ENCODE measurements at places on chromosomes 4 and X.

DNA sequence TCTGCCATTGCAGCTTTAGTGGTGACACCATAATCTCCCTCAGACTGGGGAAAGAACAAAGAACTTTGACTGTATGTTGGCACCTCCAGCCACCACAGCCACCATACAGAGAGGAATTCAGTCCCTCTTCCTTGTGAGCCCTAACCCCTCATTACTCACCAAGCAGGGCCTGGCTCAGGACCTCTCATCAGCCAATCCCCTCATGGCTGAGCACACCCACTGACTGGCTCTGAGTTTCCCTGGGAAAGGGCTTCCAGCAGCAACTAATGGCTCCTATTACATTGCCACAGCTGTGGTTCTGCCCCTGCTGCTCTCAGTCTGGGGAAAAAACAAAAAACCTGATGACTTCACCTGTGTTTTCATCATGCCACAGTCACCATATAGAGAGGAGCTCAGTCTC, 1482.6 kb downstream of the FAM133A start:
- DNase-seq = no peak

DNA sequence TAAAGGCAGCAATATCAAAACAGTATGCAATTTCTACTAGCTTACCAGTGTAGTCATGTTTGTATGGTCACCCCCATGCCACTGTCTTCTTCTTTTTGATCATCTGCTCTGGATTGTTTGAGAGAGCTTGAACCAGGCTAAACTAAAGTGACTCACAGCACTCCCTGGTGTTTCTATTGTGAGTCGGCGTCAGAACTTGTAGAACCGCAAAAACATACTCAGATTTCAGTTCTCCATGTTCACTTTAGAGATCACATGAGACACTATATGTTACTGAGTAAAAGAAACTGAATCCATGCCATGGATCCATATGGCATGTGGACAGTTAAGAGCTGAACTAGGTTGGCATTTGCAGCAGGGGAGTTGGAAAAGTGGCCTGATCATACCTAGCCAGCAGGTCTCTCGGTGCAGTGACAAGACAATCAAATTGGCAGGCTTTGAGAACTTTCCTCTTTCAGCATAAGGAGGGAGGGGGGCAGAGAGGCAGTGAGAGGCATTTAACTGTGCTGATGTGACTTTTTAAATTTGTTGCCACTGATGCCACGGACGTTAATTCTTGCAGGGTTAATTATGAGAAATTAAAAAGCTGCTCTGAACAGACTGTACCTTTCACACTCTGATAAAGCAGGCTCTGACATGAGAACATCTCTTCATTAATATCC, 88.4 kb downstream of the AFF2 start:
- no peak for DNase-seq

DNA sequence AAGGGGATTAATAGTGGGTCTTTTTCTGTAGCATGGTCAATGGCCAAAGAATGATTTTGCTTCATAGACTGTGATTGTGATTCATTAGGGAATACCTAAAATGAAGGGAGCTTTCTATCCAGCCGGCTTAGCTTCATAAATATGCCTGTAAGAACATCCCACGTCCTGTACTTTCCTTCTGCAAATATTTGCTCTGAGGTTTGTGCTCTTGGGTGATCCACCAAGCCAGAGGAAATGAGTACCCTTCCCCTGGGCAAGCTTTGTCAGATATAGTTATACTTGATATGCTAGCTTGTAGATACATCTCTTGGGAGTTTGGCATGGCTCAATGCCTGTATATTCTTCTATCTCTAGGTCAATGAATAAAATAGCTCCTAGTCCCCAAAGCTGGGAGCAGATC, 28.2 kb upstream of the SPARCL1 start:
- DNase-seq = no peak

- DNase-seq = no peak
Measured at GRCh38 chr4:907691-908425, 24.3 kb downstream of the GAK start.

DNA sequence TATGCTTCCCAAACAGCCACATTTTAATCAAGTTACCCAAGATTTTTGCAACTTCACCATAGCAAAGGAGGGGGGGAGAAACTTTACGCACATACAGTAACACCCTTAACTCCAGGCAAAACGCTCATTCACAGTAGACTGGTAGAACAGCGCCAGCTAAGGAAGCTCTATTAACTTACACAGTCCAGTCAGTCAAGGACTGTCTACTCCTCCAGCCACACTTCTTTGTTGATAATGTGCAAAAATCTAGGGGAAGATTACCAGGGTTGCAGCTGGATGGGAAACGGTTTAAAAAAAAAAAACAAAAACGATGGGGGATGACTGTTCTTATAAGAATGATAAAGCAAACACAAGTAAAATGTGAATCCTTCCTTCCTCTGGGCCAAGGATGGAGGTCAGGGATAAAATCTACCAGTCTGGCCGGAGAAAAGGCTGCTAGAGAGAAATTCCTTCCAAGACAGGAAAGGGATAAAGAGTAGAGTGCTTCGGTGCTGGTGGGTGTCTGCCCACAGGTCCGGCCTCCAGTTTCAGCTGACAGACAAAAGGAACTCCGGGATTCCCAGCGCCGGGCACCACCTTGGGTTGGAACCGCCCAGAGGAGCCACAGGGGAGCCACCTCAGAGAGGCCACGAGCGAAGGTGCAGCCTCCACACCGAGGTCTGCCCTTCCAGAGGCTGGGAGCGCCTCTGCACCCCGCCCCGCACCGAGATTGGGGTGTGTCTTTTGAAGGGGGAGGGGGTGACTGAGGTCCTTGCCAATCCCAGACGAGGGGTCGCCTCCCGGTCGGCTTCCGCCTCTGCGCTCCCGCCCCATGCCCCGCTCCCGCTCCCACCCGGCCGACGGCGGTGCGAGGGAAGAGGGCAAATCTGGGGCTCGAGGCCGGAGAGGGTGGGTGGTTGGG, 811 bp downstream of the ANKRD50 start:
- peak; percentile 28 for DNase-seq

DNA sequence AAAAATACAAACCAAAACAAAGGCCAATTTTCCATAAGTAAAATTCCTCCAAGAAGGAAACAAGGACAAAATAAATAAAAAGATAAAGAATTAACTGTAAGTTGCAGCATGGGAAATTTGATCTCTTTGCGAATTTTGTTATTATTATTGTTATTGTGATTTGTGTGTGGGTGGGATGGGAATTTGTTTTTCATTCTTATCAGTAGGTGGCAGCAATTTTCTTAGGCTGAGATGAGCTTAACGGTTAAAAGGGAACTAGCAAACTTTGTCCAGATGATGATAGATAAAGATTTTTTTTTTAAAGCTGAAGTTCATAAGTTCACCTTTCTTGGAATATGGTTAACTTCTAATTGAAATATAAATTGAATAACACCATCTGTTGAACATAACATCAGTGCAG, 83.2 kb upstream of the IL1RAPL2 start:
- no peak for DNase-seq

DNA sequence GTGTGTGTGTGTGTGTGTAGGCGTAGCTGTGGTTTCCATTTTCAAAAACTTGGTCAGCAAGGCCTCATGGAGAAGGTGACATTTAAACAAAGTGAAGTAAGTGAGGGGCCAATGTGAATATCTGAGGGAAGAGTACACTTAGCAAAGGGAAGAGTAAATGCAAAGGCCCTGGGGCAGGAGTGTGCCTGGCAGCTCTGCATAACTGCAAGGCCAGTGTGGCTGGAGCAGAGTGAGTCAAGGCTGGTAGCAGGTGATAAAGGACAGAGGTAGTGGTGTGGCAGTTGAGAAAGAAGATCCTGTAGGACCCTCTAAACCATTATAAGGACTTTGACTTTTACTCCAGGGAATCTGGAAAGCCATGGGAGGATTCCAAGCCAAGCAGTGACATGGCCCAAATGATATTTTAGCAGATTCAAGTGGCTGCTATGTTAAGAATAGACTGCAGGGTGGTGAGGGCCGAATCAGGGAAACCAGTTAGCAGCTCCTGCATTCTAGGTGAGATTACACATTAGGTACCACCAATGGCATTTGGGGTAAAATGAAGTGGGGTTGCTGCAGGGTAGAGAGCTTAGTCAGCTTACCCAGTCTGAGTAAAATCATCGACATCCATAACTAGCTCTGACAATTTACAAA, 5.9 kb upstream of the TBC1D1 start:
- DNase-seq = no peak

GRCh38 chrX:69137371-69138117, 27.7 kb downstream of the PJA1 start:
- DNase-seq = peak; percentile 35

DNA sequence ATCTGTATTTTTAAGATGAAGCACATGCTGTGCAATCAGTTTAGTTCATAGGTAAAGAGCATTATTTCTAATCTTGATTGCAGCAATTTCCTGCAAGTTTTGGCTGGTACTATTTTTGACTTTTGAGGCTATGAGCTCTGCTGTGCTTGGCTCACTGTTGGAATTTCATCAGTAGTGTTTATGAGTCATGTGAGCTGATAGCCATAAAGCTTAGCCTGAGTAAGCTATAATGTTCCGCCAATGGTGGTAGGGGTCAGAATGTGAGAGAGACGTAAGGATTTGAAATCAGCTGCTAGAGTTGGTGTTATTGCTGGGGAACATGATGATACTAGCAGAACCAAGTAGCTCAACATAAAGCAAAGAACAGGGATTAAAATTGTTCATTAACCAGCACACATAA, 590.9 kb upstream of the GNPDA2 start:
- DNase-seq = no peak

DNA sequence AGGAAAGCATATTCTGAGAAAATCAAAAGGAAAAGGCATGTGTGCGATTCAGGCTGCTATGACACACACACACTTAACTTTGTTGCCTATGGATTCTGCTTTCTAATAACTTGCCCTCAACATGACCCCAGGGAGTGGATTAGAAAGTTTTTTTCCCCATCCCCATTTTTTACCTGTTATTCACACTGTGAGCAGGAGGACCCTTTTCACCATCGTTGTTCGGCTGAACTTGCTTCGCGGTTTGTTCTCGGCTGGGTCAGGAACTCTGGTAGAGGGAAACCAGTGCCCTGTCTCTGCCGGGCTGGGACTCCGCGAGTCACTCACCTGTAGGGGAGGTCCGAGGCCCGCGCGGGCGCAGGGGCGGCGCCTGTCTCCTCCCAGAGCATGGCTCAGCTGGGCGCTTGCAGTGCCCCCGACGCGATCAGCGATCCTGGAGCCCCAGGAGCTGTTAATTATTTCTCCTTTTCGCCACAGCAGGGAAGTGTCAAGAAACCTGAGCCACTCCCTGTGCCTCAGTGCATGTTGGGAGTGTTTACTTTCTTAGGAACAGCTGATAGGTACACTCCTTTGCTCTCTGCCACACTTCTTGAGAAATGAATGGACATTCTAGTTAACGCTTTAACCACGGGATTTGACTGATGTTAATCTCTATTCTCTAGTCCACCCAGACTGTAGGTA, at the start of gene RASSF6:
Gene RASSF6 (minus strand): TSS at position 322 of the 678 bp plus-strand sequence. CDS start 8,641 bp downstream, outside the sequence.
- peak; percentile 77 for DNase-seq

- DNase-seq = peak; percentile 98
Measured at GRCh38 chr4:82780752-82781231, 17.8 kb downstream of the SCD5 start.

DNA sequence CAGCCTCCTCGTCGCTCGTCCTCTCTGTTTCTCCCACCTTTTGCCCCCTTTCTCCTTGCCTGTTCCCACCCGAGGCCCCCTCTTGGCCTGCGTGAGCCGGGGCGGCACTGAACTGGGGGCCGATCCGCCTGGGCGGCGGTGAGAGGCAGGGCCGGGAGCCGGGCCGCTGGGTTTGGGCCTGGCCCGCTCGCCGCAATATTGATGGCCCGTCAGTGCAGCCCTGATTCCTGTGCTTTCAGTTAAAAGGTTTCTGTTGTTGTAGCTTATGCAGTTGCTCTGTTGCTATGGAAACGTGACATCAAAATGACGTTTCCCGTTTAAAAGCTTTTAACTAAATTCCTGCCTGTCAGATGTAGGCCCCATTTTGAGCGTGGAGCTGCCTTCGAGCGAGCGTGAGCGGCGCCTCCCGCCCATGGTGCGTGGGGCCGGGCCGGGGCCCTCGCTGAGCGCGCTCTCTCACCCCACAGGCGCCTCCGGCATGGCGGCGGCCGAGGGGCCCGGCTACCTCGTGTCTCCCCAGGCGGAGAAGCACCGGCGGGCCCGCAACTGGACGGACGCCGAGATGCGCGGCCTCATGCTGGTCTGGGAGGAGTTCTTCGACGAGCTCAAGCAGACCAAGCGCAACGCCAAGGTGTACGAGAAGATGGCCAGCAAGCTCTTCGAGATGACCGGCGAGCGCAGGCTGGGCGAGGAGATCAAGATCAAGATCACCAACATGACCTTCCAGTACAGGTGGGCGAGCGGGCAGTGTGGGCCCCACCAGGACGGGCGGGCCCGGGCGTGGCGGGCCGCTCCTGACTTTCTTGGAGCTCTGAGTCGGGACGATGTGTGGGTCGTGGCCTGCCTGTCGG, at the start of gene MSANTD1:
Gene MSANTD1 (plus strand): TSS at position 349 of the 851 bp plus-strand sequence. CDS start 64 bp downstream, at position 413.
- DNase-seq = no peak

- no peak for DNase-seq
Measured at GRCh38 chr4:11495818-11496217, 67.1 kb upstream of the HS3ST1 start.

GRCh38 chrX:130654409-130654950, 248.5 kb downstream of the ENOX2 start:
- no peak for DNase-seq

- DNase-seq = no peak
Measured at GRCh38 chrX:133699023-133699728, 283.9 kb upstream of the GPC4 start.

DNA sequence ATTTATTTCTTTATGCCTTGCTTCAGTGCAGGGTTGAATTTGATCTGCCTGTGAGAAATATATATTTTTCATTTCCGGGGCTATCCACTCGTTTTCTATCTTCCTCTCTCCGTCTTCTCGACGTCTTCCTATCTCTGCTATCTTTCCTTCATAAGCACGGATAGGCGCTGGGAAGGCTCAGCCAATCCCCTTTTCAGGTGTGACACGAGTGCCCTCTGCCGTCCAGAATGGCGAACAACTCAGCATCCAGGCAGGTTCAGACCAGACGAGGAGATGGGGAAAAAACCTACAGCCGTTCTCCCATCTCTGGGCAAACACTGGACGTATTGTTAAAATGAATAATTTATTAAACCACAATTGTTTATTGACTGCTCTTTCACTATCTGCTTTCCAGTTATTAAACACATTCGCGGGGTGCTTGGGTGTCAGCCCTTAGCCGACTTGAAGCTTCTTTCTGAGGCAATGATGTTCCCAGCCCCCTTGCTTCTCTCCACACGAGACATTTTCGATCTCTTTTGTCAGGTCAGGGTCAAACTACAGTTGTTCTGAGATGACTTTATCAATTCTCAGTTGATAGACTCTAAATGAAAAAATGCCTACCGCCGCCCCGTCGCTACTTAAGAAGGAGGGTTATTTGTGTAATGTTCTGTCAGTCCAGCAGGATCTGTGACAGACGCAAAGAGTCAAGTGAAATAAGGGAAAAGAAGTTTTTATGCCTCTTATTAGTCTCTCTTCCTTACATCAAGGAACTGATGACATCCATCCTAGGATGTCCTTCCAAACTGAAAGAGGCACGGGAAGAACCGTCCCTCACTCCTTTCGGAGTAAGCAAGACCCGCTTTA, 96.3 kb upstream of the NOCT start:
- DNase-seq = peak; percentile 53

GRCh38 chr4:74230902-74231499, 73.1 kb downstream of the MTHFD2L start:
- no peak for DNase-seq

GRCh38 chr4:2607822-2608221, 71.4 kb downstream of the FAM193A start:
- DNase-seq = no peak

Data from thyroid gland (tissue), 4 donors.